ENCODE measurements at places on chromosomes 16 and 17. TPM values are rescaled to one million over a fixed set of nuclear protein-coding genes. Genes with fewer than 3 reads are reported as not detected.

DNA sequence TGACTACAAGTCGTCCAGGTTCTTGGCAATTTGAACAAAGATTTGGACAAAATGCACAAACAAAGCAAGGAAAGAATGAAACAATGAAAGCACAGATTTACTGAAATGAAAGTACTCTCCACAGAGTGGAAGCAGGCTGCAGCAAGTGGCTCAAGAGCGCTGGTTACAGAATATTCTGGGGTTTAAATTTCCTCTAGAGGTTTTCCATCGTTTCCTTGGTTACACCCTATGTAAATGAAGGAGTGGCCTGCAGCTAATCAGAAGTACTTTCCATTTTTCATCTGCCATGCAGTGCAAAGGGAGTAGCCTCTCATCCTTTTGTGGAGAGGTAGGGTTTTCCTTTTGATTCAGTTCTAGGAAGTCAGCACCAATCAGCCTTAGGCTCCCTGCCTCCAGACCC, 11.8 kb downstream of the STXBP4 start:
- no peak for DNase-seq

DNA sequence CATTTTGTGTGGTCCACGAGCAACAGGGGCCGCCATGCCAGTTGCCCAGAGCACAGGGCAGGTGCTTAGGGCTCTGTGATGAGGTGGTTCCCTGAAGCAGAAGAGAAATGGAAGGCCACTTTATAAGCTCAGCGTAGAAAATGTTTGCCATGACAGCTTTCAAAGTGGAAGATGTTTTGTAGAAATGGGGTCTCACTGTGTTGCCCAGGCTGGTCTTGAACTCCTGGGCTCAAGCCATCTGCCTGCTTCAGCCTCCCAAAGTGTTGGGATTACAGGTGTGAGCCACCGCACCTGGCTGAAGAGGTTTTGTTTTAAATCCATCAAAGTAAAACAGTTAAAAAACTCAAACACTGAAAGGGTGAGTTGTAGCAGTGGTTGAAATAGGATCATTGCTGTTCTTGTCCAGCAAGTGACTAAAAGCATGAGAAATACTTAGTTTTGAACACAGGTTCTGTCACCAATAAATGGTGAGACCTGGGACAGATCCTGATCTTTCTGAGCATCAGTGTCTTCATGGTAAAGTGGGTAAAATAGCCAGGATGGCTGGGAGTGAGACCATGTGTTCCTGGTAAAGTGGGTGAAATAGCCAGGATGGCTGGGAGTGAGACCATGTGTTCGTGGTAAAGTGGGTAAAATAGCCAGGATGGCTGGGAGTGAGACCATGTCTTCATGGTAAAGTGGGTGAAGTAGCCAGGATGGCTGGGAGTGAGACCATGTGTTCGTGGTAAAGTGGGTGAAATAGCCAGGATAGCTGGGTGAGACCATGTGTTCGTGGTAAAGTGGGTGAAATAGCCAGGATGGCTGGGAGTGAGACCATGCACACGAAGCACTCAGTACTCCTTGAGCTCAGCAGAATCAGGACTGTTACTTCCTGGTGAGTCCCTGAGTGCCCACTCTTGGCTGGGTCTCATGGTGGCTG, 46.0 kb downstream of the BANP start:
- DNase-seq: no peak

GRAPL gene
- total RNA-seq: 38.3 TPM

- no peak for DNase-seq
These were observed 122.6 kb downstream of the SOCS1 start for GRCh38 chr16:11133344-11133943.

TRPV3 gene
- total RNA-seq: not detected

DNA sequence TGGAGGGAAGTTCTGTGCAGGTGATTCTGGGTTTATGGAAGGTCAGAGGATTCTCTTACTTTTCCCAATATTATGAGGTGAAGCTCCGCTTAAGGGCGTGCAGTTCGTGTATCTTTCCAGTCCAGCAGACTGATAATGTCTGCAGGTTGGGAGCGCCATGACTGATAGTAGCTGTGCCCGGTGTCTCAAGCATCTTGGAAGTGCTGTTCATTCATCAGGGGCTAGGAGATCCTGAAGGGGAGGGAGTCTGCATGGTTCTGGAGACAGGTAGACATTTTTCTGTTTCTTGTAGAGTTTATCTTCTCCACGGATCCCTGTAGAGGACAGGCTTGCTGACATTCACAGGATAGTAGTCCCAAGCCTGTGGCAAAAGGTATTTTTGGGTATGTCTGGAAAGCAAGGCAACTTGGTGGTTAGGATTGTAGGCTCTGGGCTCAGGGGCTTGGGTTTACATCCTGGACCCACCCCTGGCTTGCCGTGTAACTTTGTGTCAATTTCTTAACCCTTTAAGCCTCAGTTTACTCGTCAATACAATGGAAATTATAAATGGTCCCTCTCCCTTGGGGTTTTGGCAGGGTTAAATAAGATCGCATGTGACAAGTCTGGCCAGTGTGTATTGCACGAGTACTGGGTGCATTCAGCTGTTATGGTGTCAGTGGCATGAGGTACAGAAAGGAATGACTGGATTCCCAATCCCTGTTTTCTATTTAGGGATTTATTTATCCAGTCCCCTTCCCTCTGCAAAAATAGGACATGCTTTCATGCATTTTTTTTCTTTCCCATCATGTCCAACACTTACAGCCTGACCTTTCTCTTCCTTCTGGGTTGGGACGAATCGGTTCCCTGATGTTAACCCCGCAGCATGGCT, 8.2 kb downstream of the HLF start:
- no peak for DNase-seq

PDILT gene
- total RNA-seq: not detected

PHOSPHO1 gene
- total RNA-seq: not detected

- DNase-seq: no peak
These were observed 28.6 kb upstream of the NDRG4 start for GRCh38 chr16:58471209-58471975.

DNA sequence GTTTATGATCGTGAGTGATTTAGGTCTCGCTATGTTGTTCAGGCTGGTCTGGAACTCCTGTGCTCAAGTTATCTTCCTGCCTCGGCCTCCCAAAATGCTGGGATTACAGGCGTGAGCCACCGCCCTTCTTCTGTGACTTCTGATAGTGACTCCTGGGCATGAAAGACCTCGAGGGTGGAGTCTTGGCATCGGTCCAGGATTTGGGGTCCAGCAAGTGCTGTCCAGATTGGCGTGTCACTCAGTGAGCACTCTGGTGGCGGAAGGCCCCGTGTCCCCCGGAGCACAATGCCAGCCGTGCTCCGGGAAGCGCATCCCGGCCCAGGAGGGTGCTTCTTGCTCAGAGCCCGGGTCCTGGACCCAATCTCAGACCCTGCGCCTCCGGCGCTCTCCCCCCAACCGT, 6.8 kb downstream of the OR1F1 start:
- no peak for DNase-seq

SHBG gene
- 0.95 TPM for total RNA-seq

CD300H gene
- total RNA-seq: not detected

CCDC40 gene
- 7.7 TPM for total RNA-seq

- no peak for DNase-seq
These were observed 75.9 kb upstream of the RNU2-1 start for GRCh38 chr17:43309505-43310332.

SOX15 gene
- total RNA-seq: 1.3 TPM

KRTAP9-8 gene
- not detected for total RNA-seq

DNA sequence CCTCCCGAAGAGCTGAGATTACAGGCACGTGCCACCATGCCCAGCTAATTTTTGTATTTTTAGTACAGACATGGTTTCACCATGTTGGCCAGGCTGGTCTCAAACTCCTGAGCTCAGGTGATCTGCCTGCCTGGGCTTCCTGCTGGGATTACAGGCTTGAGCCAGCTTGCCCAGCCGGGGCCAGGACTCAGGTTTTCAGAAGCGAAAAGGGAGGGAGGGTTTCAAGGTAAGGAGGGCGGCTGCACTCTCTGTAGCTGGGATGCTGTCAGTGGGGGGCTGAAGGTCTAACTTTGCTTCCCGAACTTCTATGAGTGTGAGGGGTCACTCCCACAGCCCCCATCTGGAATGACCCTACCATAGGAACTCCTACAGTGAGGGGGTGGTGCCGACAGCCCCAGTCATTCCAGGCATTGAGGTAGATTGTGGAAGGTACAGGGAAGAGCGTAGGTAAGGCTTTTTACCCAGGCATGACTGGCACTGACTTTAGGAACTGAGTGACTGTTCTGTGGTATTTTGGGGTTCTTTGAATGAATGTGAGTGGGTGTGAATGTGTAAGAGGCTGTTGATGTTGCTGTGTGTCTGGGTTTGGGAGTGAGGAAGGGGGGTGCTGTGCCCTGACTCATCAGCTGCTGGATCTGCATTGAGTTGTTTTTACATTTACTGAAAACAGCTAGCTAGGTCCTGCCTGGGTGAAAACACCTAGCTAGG, 3.8 kb upstream of the C1QL1 start:
- no peak for DNase-seq

DNA sequence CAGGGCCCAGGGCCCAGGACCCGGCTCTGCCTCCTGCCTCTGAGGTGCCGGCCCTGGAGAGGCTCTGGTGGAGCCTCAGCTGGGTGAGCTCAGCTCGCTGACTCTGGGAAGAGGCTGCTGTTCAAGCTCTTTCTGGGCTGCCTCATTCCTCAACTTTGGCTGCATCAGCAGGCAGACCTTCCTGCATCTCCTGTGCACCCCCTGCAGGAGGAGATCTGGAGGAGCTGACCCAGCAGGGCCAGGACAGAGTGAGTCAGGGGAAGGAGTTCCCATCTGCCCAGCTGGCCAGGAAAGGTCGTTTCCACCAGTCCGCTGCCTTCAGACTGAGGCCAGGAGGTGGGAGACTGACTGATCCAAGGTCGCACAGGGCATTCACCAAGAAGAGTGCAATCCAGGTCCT, 10.7 kb downstream of the CRHR1 start:
- DNase-seq: peak; percentile 39

All from endothelial cell (in vitro differentiated cells).